ENCODE measurements at places on chromosomes 12 and 14.

- no peak for DNase-seq
Observed at GRCh38 chr12:111436266-111436665, 30.5 kb downstream of the SH2B3 start.

DNA sequence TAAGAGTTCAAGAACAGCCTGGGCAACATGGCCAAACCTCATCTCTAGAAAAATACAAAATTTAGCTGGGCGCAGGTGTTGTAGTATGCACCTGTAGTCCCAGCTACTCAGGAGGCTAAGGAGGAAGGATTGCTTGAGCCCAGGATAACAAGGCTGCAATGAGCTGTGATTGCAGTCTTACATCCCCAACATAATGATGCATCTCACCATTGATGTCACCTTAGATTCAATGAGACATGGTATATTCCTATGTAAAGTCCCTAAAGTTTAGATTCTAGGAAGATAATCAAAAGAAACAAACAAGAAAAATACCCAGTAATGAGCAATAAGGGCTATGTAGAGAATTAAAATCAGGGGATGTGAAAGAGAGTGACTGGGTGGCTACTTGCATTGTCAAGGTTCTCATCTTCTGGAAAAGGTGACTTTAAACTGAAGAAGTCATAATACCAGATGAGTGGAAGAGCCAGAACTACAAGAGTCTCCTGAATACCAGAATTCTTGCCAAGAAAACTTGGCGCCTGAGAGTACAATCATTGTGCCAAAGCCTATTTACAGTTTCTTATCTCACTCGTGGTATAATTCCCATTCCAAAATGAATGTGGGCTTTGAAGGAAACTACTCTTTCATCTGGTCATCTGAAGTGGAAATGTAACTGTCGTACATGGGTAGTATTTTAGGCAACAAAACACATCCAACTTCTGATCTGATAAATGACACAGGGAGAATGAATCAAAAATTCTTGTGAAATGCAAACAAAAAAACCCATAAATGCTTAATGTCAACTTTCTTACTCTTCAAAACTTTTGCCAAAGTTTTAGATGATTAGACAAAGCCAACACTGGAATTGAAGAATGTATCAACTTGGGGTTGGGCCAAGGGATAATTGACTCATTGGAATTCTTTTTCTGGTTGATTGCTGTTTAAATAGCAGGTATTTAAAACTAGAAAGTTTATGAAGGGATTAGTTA lies 81.1 kb upstream of the ST8SIA1 start:
- DNase-seq, result no peak

DNA sequence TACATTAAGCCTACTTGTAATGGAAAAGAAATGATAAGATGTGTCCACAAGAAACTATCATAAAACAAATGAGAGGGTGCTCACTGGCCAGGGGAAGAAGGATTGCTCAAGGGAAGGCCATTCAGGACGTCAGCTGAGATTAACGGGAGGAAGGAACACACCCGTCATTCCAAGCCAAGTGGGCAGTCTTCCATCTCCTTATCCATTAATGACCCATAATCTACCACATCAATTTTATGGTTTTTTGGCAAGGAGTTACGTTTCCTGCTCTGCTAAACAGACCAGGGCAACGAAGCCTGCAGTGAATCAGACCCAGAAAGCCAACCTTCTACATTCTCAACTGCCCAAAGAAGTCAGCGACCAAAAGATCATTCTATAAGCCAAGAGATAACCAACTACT lies 25.1 kb downstream of the PRKAB1 start:
- DNase-seq, result no peak

- no peak for DNase-seq
Observed at GRCh38 chr14:22583994-22584393, 5.0 kb downstream of the DAD1 start.

DNA sequence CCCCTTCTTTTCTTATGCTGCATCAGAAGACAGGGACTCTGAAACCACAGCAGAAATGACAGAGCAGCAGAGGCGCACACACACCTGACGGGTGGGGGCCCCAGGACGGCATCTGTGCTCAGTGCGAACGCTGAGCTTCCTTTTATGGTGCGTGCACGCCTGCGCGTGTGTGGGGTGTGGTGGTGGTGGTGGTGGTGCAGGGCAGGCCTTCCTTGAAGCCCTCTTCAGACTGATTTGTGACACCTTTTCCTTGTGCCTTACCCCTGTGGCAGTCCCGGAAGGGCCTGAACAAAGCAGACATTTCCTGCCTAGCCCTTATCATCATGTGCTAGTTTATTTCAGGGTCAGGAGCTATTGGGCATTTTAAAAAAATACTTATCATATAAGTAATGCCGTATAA lies 75.7 kb downstream of the TSPAN9 start:
- DNase-seq, result peak; percentile 7

- no peak for DNase-seq
Observed at GRCh38 chr14:71063351-71063750, 156.1 kb downstream of the PCNX1 start.

GRCh38 chr14:103863245-103863644 lies 15.9 kb upstream of the PPP1R13B start:
- no peak for DNase-seq

DNA sequence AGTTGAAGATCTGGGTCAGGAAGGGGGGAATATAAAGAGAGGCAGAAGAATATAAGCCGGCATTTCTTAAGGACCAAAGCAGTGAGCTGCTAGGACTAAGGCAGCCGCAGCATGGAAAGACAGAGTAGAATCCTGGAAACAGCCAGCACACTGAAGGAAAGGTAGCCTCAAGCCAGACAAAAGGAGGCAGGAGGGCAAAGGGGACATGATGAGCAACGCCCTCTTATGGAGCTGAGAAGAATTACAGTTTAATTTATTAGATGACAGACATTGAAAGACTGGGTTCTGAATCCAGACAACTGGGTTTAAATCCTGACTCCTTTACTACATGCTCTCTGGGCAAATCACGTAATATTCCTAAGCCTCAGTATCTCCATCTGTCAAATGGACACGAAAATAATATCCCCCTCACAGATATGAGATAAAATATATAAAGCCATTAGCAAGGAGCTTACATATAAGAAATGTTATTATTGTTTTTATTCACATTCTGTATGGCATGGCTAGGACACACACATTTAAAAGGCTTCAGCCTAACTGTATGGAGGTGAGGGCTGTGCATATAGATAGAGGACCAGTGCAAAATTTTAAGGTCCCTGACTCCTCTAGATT lies 8.1 kb upstream of the PCED1B start:
- no peak for DNase-seq

- no peak for DNase-seq
Observed at GRCh38 chr12:51822956-51823355, 25.6 kb downstream of the FIGNL2 start.

DNA sequence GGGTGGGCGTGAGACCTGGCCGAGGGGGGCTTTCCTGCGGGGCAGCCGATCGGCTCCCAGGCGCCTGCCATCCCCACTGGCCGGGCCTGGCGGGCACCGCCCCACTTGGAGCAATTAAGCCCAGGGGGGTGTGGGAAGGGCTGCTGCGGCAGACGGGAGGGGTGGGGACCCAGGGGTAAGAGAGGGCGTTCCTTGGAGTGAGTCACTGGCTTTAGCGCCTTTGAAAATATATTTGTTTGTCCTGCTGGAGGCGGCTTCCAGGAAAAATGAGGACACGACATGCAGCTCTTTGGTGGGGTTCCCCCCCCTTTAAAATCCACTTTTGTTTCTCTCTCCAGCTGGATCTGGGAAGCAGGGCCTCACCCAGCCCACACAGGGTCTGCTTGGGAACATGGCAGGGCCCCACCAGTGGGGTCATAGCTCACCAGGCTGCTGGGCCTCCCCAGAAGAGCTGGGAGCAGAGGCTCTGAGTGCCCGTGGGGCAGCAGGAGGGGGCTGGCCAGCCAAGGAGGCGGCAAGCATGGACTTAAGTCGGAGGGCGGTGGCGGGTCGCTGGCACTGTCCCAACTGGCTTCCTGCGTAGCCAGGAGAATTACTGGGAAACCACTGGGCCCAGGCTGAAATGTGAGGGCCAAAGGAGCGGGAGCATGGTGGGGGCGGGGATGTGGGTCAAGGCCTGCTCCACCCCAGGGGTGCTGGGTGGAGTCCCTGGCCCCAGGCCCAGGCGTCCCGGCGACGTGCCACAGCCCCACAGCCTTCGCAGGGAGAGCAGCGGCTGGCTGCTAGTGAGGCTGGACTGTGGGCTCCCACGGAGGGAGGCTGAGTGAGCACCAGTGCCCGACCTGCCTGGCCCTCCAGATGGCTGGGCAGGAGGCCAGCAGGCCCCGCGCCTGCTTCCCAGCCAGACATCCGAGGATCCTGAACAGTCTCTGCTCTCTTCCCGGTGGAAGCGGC lies 128.0 kb downstream of the RFLNA start:
- DNase-seq, result no peak

GRCh38 chr12:106601031-106601430 lies 18.2 kb downstream of the RFX4 start:
- DNase-seq, result no peak

DNA sequence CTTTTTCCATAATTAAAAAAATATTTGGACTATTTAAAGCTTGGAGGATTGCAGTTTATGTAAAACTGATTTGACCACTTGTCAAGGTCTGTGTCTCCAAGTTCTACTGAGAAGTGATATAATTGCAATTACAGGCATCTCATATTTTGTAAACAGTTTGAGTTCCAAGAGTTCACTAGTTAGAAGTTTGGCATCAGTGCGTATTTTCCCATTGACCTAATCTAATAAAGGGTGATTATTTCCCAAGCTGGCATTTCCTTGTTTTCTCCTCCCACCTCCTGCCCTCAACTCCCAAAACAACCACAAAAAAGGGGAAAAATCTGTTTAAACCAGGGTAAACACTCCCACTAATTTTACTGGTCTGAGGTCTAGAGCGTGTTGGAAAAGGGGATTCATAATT lies 3.0 kb upstream of the MYF6 start:
- DNase-seq, result no peak

DNA sequence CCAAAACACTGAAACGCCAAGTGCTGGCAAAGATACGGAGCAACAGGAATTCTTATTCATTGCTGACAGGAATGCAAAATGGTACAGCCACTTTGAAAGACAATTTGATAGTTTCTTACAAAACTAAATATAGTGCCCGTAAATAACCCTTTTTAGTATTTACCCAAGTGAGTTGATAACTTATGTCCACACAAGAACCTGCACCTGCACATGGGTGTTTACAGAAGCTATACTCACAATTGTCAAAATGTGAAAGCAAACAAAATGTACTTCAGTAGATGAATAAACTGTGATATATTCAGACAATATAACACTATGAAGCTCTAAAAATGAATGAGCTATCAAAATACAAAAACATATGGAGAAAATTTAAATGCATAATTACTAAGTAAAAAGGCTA lies 86.6 kb downstream of the ATXN7L3B start:
- DNase-seq, result no peak

DNA sequence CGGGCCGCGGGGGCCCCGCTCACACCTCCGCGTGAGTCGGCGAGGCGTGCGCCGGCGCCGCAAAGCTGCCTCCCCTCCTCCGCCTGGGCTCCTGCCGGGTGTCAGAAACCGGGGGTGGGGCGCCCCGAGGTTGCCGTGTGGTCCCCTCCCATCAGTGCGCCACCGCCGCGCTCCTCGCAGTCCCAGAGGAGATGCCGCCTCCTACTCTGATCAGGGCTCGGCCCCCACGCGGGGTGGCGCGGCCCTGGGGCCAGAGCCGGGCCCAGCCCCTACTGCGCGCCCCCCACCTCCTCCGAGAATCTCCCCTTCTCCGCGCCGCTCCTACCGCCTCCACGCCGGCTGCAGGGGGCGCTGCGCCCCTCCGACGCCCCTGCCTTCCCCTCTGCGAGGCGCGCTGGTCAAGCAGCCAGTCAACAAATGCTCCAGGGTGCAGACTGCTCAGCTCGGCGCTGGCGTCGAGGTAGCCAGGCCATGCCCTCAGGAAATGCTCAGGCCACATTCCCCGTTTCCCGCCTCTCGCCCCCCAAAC lies 467 bp upstream of the JAG2 start:
- DNase-seq, result peak; percentile 58

- no peak for DNase-seq
Observed at GRCh38 chr14:70663707-70664179, 22.0 kb downstream of the TTC9 start.

DNA sequence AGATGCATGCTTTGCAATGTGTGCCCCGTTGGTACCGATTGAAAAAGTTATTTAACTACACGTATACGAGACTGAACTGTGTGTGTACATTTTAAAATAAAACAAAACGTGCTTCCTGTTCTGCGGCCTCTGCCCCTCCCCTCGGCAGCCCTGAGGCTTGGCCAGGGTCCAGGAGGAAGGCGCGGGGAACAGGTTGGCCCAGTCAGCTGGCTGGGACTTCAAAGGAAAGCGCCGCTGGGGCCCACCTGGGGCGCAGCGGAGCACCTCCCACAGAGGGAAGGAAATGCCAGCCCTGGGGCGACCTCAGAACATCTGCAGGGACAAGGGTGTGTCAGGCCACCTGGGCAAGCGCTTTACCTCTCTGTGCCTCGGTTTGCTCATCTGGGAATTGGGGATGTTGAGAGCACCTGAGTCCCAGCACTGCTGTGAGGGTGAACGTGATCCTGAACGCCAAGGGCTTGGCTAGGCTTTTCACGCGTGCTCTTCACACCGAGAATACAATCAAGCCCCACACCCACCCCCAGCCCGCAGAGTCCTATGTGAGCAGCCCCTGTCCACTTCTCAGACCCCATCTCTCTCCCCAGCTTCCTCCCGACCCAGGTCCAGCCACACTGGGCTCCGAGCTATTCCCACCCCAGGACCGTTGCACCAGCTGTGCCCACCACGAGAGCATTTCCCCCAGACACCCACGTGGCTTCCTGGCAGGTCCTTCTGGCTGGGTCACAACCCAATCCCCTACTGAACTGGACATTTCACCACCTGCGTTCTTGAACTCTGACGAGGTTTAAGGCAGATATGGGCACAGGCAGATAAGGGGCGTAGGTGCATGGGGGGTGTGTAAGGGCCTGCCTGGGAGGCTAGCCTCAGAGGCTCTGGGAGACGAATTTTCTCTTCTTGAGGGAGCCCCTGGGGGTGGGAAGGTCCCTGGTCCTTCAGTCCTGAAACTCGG lies 41.9 kb upstream of the NCOR2 start:
- peak; percentile 79 for DNase-seq

DNA sequence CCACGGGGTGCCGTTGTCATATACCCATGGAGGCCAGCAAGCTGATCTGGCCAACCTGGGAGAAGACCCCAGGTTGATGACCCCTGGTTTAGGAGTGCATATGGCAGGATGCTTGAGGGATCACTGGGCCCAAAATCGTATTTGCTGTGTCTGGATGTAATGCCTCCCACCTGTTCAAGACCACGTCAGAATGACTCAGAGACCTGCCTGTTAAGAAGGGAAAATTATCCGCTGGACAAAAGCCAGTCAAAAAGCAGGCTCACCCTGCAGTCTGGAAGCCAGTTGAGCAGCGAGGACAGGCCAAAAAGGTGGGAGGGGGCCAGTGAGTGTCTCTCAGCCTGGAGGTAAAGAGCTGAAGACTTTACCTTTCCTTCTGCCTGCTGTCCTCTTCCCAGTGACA lies 449.2 kb downstream of the DPF3 start:
- DNase-seq, result no peak

- DNase-seq, result peak; percentile 56
Observed at GRCh38 chr14:70660967-70661893, 19.5 kb downstream of the TTC9 start.

- no peak for DNase-seq
Observed at GRCh38 chr12:42987216-42987650, 397.7 kb upstream of the PRICKLE1 start.

GRCh38 chr12:46664761-46665287 lies 161.0 kb downstream of the SLC38A4 start:
- peak; percentile 19 for DNase-seq

- no peak for DNase-seq
Observed at GRCh38 chr12:3416670-3417069, 74.3 kb upstream of the PRMT8 start.

GRCh38 chr12:108609537-108610335 lies 11.9 kb upstream of the TMEM119 start:
- DNase-seq, result no peak

GRCh38 chr12:46360908-46361666 lies 11.5 kb downstream of the SLC38A2 start:
- DNase-seq, result no peak
